Ecto neural progenitor cell (in vitro differentiated cells): ENCODE measurements at places on chromosomes 5 and 9.

- DNase-seq, result no peak
Observed at GRCh38 chr5:80885396-80886000, 74.7 kb upstream of the RASGRF2 start.

- no peak for DNase-seq
Observed at GRCh38 chr9:13863112-13863511, 450.8 kb downstream of the NFIB start.

DNA sequence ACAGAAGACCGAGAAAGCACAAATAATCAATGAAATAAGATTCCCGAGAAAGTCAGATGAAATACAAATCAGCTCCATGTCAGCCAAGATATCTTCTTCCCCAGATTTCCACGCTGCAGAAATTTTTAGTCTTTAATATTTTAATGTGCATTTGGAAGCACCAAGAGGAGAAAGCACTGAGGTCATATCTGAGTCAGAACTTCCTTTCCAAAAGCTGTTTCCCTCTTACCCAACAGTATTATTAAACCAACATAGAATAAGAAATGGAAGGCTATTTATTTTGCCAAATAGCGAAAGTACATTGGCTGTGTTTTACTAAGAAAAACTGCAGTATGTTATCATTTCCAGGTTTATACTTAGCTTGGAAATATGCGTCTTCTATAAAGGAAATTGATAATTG, 772.1 kb upstream of the CDH9 start:
- no peak for DNase-seq

DNA sequence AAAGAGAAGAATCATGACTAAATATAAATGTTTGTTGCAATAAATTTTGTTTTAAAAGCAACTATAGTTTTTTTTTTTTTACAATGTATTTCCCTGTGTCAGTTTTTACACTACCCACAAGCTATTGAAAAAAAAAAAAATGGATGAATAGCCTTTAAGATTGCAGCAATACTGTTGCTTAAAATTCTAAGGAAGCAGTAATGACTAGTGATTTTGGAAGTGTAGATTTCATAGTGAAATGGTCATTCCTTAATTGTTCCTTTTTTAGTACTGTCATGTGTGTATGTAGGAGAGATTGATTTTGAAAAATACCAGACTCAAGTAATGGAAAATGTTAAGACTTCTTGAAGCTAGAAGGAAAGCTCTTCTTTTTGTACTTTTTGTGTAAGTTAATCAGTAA, 53.1 kb downstream of the NDUFS4 start:
- DNase-seq, result no peak

DNA sequence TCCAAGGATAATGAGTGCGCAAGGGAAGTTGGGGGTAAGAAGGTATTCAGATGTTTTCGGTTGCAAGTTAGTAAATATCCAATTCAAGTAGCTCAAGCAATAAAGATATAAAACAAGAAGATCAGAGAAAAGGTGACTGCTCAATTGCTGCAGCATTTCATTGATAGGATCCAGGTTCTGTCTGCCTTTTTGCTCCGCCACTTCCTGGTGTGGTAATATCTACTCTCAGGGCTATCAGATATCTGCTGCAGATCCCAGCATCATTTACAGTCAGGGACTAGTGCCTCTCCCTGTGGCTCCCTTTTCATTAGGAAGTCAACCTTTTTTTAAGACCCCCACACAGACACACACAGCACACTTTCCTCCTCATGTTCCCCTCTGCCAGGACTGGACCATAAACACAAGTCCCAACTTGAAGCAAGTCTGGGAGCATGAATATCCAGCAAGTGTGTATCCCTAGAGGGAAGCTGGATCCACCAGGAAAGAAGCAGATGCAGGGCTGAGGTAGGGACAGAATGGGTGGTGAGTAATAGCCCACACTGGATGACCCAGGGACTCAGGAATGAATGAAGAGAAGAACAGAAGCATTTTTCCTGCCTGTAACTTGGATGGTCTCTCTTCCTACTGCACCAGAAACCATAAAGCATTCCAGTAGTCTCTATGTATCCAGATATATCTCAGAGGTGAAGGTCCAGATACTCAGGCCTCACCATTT, 53.7 kb downstream of the ZNF622 start:
- DNase-seq, result no peak
